NCI-H1092 (cell line): ENCODE measurements at places on chromosomes 5 and 9.

DNA sequence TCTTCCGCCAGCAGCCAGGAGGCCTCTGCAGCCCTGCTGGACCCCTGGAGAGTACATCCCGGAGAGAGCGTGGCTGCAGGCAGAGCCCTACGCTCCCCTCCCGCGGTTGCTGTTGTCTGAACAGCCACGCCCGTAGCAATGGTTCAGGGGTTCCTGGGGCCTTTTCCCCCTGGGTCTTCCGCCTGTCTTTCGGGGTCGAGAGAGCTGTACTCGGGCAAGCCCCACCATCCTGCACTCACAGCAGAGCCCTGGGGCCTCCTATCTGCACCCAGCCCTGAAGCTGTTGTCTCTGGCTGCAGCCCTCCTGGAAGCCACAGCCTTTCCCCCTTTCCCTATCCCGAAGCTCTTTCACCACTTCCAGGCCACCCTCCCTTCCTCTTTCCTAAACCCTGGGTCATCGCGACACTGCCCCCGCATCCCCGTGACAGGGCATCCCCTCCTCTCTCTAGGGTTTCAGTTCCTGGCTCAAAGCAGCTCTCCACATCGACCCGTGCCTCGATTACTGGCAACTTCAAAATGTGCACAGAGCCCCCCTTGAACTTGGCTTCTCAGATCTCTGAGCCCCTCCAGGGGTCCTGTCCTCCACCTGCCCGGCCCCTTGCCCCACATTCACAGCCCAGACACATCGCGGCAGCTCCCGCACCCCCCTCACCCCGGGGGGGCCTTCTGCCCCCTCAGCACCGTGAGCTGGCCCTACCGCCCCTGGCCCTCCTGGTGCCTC, 43.9 kb upstream of the CEP72 start:
- no peak for DNase-seq

- DNase-seq: no peak
These were observed 18.4 kb upstream of the SCGB3A2 start for GRCh38 chr5:147859962-147860640.

GRCh38 chr9:394347-395052, 179.8 kb downstream of the DOCK8 start:
- no peak for DNase-seq

DNA sequence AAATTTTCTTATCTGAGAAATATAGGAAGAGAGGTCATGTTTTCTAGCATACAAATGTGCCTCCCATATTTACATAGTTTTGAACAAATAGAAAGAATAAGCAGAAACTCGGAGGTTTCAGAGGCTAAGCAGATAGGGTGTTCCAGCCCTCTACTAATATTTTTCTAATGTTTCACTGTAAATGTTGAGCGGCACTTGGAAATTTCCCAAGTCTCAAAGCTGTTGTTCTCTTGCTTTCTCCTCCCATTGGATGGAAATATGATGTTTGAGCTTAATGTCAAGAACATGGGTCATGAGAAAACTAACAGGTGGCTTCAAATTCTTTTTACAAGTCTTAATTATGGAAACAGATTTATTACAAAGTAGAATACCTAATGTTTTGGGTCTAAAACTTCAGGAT, 5.1 kb downstream of the SPINK1 start:
- no peak for DNase-seq

- DNase-seq: no peak
These were observed 161.1 kb upstream of the CDH12 start for GRCh38 chr5:23014266-23014665.

- DNase-seq: no peak
These were observed 27.6 kb upstream of the ECM2 start for GRCh38 chr9:92563116-92564100.

DNA sequence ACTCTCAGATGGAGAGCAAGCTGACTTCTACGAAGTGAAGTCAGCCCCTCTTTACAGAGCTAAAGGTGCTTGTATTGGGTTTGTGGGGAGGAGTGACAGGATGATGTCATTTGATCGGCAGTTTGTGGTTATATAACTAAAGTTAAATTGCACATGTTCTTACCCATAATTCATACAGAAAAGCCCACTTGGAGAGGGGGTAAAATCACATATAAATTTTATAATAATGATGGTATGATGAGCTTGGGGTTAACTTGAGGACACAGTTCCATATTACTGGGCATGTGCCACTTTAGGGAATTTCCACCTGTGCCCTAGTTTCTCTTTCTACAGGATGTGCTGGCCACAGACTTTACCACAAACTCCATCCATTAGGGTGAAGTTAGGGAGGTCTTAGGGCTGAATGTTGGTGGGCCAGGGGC, 1178.6 kb upstream of the CDH9 start:
- DNase-seq: no peak

DNA sequence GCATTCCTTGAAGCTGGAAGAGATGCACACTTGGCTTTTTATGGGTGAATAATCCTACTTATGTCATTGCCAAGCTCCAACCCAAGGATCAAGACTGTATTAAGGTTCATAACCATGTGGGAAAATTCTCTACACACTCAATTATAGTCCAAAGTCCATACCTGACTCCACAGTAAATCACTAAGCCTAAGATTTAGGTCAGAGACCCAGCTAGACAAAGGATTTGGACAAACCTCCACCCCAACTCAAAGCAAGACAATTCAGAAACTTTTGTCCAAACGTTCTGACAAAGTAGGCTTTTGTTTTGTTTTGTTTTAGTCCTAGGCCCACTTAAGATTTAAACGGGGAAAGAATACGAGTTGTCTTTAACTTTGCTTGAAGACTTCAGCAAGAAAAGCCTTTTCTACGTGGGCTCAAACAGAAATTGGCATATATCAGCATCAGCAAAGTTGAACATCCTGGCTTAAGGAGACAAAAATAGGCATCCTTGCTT, 1.7 kb downstream of the MEGF9 start:
- DNase-seq: no peak

DNA sequence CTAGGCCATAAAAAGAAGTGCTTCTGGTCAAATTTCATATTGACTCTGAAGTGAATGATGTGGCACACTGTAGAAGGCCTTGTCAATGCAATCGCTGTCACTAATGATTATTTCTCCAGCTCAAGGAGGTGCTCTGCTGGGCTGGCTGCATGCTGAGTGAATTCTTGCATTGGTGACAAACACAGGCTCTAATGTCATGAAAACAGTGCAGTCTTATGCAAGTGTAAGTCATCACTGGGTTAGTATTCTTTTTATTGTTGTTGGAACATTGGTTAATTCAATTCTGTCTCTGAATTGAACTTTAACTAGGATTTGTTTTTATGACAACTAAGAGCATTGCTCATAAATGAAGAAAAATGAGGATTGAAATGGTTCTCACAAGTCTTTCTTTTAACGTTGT, 57.3 kb upstream of the CD180 start:
- DNase-seq: no peak

DNA sequence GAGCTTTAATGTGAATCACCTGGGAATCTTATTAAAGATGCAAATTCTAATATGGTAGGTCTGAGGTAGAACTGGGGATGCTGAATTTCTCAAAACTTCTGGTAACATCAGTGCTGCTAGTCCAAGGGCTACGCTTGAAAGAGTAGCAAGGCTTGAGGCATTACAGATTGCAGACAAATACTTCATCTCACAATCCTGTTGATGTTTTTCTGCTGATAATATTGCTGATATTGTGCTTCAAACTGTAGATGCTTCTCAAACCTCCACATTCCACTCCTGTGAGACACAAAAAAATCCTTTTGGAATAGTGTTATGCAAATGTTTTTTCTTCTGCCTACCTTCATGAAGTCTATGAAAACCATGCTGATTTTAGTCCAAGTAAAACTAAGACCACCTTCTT, 139.5 kb downstream of the SAXO1 start:
- no peak for DNase-seq

DNA sequence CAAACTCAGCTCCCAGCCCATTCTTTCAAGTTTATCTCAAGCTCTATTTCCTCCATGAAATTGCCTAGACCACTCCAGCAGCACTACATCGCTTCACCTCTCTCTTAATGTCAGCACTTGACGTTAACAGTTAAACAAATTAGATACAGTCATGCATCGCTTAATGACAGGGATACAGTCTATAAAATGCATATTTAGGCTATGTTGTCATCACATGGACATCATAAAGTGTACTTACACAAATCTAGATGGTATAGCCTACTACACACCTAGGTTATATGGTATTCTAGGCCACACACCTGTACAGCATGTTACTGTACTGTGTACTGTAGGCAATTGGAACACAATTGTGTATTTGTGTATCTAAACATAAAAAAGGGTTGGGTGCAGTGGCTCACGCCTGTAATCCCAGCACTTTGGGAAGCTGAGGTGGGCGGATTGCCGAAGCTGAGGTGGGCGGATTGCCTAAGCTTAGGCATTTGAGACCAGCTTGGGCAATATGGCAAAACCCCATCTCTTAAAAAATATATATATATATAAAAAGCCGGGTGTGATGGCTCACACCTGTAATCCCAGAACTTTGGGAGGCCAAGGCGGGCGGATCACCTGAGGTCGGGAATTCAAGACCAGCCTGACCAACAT, 13.4 kb upstream of the PCSK5 start:
- DNase-seq: no peak

GRCh38 chr9:113600871-113601614, 137.5 kb downstream of the RGS3 start:
- no peak for DNase-seq
